Cardiac fibroblast (primary cell): ENCODE measurements at places on chromosomes 16 and 17.
A peak's percentile ranks its signal among the peaks of the same experiment; 100 is the strongest.

DNA sequence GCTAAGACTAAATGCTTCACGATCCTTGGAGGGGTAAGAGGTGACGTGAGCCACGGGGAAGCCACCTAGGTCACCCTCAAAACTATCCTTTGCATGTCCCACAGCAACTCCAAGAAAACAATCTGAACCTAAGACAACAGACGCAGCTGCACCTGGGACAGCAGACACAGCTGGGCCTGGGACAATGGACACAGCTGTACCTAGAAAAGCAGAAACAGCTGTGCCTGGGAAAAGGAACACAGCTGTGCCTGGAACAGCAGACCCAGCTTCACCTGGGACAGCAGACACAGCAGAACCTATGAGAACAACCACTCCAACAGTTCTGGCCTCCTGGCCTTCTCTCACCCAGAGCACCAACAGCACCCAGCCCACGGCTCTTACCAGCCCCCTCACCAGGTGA is 11.7 kb upstream of the CD300LD start:
- DNase-seq, result no peak

DNA sequence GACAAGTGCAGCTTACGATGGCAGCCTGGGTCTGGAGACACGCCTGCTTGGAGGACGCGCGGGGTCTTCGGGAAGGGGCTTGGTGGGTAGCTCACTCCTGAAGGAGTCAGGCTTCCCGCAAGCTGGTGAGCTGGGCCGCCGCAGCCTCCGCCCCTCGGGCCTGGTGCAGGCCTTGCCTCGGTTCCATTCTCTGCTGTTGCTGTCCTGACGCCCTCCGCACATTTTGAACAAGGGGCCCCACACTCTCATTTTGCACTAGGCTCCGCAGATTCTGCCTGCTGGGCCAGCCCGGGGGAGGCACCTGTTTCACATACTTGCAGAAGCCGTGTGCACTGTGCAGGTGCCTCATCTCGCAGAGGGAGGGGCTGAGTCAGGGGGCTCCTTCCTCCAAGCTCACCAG is 31.9 kb upstream of the CBX4 start:
- no peak for DNase-seq

DNA sequence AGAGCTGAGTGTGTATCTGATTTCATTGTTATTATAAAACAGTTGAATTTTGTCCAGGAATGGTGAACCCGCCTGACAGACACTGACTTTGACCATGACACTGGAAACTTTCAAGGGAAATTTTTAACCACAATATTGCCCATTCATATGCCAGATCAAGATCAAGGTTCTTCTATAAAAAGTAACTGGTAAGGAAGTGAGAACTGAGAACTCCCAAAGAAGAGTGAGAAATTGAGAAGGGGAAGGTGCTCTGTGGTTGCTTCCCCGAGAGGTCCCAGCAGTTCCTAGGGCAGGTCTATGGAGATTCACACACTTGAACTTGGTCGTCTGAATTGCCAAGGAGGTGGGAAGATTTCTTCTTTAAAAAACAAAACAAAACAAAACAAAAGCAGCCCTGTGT is 27.3 kb downstream of the SLC6A4 start:
- no peak for DNase-seq

GRCh38 chr17:74607221-74607620 is 15.1 kb upstream of the CD300LD start:
- DNase-seq, result no peak

GRCh38 chr17:39573447-39574298 is 34.0 kb downstream of the NEUROD2 start:
- DNase-seq, result peak; percentile 63

GRCh38 chr17:4515501-4515900 is 16.8 kb downstream of the SPNS2 start:
- no peak for DNase-seq

- DNase-seq, result no peak
Measured at GRCh38 chr16:4677390-4677789, 16.0 kb upstream of the NUDT16L1 start.

- no peak for DNase-seq
Measured at GRCh38 chr16:85455534-85455933, 157.6 kb upstream of the GSE1 start.

DNA sequence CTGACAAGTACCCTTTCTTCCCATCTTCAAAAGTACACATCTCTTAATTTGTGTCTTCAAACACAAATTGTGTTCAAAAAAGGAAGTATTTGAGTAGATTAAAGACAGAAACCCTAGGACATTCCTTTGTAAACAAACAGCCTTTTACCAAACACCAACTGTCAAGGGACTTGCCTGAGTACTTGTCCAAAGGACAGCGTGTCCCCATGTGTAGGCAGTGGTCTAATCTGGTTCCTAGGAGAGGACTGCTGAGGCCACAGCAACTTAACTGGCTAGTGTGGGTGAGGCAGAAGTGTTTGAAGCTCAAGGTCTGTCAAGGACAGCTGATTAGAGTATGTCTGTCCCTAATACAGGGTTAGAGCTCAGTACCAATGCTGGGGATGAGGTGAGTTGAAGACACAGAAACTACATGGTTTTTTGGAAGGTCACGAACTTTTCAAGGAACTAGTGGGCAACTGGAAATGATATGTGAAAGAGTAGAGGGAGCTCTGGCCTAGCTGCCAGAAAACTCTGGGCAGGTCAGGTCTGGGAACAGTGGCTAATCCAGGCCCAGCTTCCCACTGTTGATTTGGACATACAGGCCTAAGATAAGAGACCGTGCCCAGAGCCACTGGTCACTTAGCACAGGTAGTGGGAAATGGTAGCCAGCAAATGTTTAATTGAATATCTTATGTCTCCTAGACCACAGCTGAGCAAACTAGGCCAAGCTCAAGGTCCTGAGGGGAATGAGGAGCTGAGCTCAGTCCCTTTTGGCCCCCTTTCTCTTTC is 10.1 kb downstream of the HMOX2 start:
- DNase-seq, result no peak

- no peak for DNase-seq
Measured at GRCh38 chr17:70050931-70051330, 24.1 kb upstream of the KCNJ16 start.

DNA sequence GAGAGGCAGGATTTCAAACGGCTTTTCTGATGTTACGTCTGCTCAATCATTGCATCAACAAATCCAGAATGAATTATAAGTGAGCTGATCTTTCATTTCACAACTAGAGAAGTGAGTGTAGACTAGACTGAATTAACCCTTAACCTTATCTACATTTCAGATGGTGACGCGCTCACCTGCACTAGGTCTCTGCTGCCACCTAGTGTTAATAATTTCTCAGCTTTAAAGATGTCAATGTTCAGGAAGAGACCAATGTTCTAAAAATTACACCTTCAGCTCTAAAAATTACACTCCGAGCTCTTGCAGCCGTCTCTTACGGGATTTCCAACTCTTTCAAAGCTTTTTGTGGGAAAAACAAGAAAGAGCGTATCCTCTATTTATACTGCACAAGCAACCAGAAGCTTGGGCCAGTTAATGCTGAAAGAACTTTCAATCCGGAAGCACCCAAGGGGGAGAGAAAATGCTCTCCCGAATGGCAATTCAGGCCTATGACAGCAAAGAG is 88.2 kb upstream of the FA2H start:
- DNase-seq, result peak; percentile 64

- DNase-seq, result no peak
Measured at GRCh38 chr17:51580869-51581268, 320.5 kb downstream of the UTP18 start.

DNA sequence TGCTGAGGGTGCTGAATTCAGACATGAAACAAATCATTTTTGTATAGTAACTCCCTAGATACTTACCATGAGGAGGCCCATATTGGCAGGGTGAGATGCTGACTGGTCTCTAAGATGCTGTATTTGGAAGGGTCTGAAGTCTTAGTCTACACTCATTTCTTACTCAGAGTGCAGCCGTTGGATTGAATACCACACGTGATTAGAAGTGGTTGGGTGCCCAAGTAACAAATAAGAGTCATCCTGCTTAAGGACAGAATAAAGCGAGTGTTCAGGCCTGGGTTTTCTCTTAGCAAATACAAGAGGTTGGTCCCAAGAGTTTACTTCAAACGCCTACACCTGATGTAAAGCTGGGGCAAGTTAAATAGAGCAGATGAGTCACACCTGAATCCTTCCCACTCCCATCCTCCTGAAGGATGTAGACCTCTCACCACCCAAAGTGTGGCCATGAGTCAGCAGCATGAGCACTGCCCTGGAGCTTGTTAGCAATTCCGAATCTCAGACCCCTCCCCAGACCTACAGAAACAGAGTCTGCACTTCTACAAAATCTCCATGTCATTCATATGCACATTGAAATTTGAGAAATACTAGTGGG is 284.6 kb upstream of the CDH5 start:
- peak; percentile 41 for DNase-seq

DNA sequence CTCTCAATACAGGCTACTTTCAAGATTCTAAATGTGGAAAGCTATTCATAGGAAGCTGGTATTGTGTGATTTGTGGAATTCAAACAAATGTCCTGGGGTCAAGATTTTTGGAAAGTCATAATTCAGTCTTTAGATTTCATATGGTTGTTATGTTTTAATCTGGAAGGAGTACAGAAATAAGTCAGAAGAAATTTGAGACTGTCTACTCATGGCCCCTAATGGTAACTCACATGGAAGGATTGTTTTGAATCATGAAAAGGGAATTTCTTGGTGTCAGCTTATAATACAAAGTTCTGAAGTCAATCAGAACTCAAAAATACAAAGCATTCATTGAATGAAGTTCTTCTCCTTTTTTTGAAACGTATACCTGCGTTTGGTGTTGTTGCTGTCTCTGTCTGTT is 3.1 kb downstream of the KCNJ2 start:
- no peak for DNase-seq

DNA sequence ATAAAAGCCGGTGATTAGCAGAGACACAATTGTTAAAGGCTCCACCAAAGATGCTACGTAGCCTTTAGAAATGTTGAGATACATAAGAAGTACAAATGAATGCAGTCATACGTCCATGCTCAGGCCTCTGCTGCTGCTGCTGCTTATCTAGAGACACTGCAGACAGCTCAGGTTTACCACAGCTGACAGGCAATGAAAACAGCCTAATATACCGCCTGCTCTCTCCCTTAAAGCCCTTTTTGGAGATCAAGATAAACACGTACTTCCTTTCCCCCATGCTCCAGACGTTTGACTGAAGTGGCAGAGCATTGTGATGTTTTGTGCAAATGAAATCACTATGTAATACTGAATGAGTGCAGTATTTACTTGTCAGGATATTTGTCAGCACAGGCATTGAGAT is 185.3 kb downstream of the AATF start:
- DNase-seq, result peak; percentile 5

GRCh38 chr17:9987779-9988585 is 82.9 kb upstream of the RCVRN start:
- peak; percentile 46 for DNase-seq

DNA sequence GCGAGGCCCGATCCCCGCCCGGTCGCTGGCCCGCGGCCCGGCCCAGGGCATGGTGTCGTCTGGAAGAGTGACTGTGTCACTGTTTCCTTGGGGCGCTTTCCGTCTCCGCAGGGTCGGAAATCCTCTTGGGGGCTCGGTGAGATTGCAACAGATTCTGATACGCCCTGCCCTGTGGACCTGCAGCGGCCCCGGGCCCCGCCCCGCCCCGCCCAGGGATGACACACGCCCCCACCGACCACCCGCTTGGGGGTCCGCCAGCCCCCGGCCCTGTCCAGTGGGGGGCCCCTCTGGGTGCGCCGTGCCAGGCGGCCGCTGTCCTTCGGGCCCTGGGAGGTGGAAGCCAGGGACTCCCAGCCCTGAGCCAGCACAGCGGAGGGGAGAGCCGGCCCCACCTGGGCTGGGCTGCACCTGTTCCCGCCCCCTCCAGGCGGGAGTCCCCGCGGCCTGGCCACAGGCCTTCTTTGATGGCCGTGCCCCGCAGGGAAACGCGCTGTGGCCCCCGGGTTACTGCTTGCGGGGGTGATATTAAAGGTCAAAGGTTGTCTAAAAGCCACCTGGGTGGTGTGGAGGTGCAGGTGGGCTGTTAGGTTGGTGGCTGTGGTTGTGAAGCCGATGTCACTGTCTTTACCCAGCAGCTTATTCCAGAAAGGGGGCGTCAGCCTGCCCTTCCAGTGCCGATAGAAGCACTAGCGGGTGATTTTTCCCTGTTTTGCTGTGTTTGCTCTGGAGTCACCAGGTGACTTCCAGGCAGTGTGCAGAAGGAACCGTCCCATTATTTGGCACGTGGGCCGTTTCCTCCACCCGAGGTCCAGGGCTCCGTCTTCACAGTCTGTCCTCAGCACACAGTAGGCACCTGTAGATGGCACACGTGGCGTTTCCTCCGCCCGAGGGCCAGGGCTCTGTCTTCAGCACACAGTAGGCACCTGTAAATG is 752 bp downstream of the TBC1D24 start:
- DNase-seq, result no peak

DNA sequence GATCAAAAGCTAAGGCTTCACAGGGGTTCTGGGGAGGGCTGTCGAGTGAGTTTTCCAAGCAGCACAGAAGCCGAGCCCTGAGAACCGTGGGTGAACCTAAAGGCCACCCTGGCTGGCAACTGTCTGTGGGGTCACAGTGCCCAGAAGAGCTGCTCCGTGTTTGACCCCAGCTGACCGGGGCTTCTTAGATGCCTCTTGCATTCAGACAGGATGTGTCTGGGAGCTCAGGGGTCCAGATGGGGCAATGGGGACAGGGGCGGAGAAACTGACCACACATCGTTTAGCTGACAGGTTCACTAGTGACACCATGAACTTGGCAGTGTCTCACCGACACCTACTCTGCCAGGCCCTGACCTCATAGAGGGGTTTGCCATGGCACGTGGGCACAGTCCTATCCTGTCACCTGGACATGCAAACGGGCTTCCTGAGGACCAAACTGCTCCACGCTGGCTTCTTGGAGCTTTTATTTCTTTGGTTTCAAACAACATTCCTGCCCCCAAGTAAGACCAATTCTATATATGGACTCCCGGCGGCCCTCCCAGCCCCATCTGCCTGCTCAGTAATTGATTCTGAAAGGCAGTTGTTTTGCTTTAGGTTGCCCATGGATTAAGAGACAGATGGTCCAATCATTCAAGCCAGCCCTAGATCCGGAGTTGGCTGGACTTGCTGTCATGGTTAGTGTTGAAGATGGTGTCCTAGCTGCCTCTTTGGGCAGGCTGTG is 22.2 kb downstream of the WSCD1 start:
- no peak for DNase-seq

- DNase-seq, result no peak
Measured at GRCh38 chr16:48556243-48556912, 53.6 kb downstream of the N4BP1 start.

- peak; percentile 95 for DNase-seq
Measured at GRCh38 chr17:78379131-78379491, 662 bp downstream of the PGS1 start.

- peak; percentile 80 for DNase-seq
Measured at GRCh38 chr17:81923302-81924260, 4.0 kb downstream of the MAFG start.

GRCh38 chr17:63486317-63487013 is 9.6 kb downstream of the ACE start:
- no peak for DNase-seq
